Effector CD4-positive, alpha-beta T cell (primary cell): ENCODE measurements at places on chromosomes 13 and 19.

DNA sequence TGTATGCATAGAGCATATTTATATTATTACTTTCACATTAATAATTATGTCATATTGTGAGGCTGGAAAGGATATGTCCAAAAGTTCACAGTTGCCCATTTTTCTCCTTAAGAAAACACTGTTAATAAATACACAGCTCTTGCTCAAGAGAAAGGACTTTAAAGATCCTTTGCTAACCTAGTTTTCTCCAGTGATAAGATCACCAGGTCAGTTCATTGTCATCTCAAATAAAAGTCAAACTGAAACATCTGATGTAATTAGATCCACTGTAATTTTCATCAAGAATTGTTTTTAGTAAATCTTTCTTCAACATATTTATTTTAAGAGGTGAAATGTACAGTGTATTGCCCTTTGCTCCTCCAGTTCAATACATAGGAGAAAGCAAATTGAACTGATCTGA lies 82.8 kb upstream of the KLHL1 start:
- DNase-seq: no peak

- no peak for DNase-seq
Measured at GRCh38 chr13:53023246-53023645, 5.4 kb upstream of the OLFM4 start.

DNA sequence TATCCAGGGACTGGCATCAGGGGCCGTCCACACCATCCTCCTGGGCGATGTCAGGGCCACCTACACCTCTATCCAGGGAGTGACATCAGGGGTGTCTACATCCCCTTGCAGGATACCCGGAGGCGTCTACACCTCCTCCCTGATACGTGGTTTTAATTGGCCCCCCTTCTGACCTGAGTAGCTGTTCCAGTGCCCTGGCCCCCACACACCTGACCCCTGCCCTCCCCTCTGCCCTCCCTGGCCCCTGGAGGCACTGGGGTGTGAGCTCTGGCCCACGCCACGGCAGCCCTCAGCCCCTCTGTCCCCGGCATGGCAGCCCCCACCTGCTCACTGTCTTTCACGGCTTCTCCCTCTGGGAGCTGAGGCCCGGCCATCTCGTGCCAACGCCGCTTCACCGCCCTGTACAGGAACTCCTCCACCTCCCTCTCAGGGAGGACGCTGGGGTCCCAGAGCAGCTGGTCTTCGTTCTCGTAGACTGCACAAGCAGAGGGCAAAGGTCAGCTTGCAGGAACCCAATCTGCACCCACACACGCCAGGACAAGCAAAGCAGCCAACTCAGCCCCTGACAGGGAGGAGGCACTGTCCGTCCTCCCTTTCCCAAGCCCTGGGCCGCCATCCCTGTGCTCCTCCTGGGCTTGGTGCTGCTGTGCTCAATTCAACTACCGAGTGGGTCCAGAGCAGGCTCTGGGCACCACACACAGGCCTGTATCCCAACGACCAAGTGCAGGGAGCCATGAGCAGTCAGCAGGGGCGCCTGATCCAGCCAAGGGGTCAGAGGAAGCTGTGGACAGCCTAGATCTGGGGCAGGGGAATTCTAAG lies 22.2 kb upstream of the PLPP2 start:
- DNase-seq: no peak

DNA sequence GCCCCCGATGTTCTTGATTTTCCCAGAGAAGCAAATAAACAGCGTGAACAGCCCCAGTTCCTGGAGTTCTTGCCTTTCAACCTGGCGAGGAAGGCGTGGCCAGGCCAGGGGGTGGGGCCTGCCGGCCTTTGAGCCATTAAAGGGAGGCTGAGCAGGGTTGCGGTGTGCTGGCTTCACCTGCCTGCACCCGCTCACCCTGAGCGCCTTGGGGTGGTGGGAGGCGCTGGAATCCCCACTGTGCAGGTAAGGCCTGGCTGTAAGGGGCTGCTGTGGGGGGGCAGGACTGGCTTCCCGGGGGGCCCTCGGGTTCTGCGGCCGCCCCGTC lies 2.7 kb upstream of the MISP start:
- DNase-seq: no peak

GRCh38 chr13:31012655-31013024 lies 80.2 kb downstream of the TEX26 start:
- no peak for DNase-seq

GRCh38 chr19:10706990-10707389 lies 5.8 kb downstream of the QTRT1 start:
- no peak for DNase-seq

- no peak for DNase-seq
Measured at GRCh38 chr19:57773488-57773887, 4.0 kb downstream of the ZNF586 start.

- DNase-seq: no peak
Measured at GRCh38 chr13:106318941-106319411, 216.5 kb downstream of the EFNB2 start.

GRCh38 chr19:6728346-6728745 lies 7.9 kb upstream of the C3 start:
- DNase-seq: no peak

GRCh38 chr13:99191900-99192399 lies 8.7 kb upstream of the UBAC2 start:
- no peak for DNase-seq

DNA sequence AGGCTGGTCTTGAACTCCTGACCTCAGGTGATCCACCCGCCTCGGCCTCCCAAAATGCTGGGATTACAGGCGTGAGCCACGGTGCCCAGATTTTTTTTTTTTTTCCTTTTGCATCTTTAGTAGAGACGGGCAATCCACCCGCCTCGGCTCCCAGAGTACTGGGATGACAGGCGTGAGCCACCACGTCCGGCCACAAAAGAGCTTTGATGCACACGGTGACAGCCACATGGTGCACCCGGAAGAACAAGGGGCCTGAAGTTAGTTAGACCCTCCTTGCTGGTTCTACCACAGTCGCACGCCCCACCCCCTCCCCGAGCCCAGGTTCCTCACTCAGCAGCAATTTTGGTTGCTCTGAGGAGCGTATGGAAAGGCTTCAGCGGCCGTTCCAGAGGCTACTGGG lies 54.2 kb upstream of the USE1 start:
- no peak for DNase-seq

DNA sequence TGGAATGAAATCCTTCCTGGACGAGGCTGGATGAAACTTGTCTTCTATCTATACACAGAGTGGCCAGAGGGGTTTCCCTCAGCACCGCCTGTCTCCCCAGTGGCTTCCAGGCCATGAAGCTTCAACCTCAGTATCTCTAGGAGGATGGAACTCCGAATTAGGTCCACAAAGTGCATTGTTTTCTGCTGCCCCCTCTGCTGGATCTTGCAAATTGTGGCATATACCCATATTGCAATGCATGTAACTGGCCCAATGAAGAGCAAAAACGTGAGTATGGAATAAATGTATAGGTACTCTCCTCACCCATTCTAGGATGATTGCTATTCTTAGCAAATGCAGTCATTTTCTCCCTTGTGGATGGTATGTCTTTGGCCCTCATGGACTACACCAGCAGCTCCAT lies 14.7 kb upstream of the LILRB4 start:
- no peak for DNase-seq

- DNase-seq: no peak
Measured at GRCh38 chr13:20711301-20712044, 8.0 kb downstream of the IL17D start.

GRCh38 chr13:68345963-68346531 lies 1115.9 kb upstream of the PCDH9 start:
- no peak for DNase-seq

DNA sequence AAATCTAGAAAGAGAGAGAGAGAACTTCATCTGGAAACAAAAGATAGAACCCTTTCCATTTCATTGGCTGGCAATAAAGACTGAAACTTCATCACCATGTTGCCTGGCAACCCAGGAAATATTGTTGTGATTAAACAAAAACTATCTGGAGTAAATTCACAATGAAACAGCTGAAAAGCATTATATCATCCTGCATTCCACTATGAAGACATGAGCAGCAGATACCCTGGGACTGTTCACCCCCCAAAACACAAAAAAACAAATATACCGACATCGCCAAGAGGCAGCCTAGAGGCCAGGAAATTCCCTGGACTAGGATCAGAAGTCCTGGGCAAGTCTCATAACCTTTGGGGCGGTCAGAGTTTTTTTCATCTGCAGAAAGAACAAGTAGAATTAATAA lies 158.3 kb downstream of the FOXO1 start:
- no peak for DNase-seq
